ENCODE measurements at places on chromosomes 13 and 19.

DNA sequence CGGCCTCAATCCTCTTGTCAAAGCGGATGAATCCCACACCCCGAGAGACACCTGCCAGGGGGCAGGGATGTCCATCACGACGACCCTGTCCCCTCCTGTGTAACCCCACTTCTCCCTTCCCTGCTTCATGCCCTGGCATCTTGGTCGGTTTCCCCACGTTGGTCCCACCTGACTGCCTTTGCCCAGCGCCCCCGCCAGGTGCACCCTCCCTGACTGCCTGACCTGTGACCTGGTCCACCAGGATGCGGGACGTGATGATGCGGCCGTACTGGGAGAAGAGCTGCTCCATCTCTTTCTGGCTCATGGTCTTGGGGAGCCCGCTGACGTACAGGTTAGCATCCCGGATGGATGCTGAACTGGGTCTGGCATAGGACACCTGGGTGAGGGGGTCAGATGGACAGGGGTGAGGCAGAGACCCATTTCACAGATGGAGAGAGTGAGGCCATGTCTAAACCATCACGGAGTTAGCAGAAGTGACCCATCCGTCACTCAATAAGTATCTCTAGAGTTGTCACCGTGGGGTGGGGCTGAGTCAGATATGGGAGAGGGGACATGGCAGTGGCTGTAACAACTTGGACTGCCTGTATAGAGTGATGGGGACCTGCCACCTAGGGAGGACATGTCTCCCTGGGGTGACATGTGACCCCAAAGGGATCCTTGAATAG lies 22.5 kb downstream of the ELAVL3 start:
- DNase-seq: no peak

GRCh38 chr19:33064458-33064791 lies 263 bp downstream of the RHPN2 start:
- DNase-seq: peak; percentile 47

DNA sequence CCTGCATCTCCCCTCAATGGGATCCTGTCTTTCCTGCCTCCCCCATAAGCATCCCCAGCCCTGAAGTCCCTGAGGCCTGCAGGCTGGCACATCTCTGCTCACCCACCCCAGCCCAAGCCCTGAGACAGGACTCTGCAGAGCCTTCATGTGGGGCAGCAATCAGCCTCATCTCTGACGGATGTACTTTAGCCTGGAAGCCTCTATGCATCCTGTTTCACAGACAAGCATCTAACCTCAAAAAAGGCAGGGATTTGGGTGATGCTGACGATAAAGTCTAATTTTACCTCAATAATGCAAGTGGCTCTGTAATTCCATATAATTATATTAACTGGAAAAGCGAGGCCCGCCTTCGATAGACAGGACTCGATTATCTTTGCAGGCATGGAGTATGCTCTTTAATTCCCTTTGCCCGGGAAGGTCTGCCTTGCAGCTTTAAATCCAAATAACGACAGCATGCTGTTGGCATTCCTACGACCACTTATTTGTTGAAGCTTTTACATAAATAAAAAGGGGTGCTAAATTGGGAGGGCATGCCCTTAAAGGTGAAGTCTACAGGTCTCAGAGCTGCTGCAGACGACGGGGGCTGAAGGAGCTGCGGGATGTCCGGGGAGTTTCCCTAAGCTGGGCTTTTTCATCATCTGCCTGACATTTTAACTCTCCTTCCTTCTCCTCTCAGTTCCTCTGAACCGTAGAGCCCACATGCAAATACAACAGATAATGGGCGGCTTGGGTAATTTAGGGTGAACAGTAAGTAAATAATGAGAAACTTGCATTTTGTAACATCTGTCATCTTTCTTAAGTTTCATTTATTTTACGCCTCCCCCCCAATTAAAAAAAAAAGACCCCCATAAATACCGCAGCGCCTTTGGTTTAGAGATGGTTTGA lies 211.5 kb downstream of the URI1 start:
- DNase-seq: no peak

GRCh38 chr19:10009714-10010224 lies 535 bp downstream of the COL5A3 start:
- DNase-seq: no peak

DNA sequence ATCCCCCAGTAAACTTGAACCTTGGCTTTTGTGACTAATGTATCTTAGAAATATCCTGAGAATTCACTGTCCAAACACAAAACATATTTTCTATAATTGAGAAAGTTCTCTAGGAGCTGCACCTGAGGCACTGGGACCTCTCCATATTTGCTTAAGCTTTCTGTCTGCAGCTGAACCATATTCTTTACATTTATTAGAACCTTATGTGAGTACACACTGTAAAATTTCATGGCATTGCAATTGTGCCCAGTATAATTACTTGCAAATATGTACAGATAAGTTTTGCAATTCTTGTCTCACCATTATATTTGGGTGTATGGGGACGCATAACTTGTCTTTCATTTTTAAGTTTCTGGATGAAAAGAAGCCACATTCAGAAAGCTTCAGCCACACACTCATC lies 280.7 kb upstream of the KLHL1 start:
- no peak for DNase-seq

DNA sequence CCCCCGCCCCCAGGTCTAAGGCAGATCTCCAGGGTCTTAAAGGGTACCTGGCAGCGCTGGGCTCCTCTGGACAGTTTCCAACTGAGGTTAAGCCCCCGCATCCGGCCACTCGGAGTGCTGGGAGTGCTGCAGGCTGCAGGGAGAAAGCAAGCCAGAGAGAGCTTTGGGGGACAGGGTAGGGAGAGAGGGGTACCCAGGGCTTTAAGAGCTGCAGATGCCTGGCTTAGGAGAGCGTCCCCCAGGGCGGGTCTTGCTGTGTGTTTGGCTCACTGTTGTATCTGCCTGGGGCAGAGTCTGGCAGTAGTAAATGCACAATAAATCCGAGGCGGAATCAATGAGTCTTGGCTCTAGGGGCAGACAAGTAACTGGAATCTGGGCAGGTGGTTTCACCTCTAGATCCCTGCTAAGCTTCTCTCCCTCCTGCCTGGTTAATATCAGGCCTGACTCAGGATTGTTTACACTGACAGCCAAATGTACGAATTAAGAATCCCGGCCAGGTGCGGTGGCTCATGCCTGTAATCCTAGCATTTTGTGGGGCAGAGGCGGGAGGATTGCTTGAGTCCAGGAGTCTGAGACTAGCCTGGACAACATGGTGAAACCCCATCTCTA lies 798 bp upstream of the COX6B2 start:
- no peak for DNase-seq

DNA sequence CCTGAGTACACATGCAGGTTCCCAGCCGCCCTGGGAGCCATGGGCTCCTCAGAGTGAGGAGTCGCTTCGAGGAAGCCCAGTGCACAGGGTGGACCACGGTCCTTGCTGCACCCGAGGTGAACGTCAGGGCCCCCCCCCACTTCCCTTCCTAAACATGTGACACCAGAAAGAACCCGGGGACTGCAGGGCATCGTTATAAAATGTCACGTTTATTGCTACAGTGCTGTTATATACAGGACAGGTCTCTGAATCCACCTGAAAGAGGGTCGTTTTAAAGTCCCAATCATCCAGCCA lies 3.8 kb upstream of the UQCR11 start:
- peak; percentile 23 for DNase-seq

DNA sequence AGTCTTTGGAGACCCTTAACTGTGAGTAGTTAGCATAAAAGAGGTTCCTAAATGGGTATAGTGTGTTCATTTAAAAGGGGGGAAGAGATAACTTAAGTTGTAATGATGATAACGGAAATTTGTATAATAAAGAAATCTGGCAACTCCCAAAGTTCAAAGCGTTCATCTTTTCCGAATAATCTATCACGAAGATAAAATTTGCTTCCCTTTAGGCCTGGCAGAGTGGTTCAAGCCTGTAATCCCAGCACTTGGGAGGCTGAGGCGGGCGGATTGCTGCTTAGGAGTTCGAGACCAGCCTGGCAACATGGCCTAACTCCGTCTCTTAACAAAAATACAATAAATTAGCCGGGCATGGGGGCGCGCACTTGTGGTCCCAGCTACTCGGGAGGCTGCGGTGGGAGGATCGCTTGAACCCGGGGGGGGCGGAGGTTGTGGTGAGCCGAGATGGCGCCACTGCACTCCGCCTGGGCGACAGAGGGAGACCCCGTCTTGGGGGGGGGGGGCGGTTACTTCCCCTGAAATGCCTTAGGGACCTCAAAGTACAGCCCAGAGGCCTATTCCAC lies 934 bp downstream of the N4BP2L2 start:
- DNase-seq: peak; percentile 62

GRCh38 chr19:7272856-7273578 lies 21.2 kb downstream of the INSR start:
- DNase-seq: no peak

DNA sequence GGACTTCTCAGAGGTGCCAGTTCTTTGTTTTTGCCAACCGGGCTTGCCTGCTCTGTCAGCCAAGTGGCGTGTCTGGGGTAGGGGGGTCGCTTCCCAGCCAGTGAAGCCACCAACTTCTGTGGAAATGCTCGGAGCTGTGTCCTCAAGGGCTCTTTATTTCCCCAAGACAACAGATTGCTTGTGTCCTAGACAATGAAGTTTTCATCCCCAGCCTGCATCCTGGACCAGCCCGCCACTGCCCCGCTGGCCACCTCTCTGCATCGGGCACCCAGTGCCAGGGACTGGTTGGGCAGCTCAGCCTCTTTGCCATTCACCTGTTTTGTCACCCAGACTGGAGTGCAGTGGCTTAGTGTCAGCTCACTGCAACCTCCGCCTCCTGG lies 3.7 kb downstream of the RAB11B start:
- DNase-seq: no peak

GRCh38 chr19:56949626-56950025 lies 109.1 kb upstream of the PEG3 start:
- DNase-seq: no peak

- no peak for DNase-seq
These were observed 23.0 kb downstream of the GPC6 start for GRCh38 chr13:93249364-93250306.

DNA sequence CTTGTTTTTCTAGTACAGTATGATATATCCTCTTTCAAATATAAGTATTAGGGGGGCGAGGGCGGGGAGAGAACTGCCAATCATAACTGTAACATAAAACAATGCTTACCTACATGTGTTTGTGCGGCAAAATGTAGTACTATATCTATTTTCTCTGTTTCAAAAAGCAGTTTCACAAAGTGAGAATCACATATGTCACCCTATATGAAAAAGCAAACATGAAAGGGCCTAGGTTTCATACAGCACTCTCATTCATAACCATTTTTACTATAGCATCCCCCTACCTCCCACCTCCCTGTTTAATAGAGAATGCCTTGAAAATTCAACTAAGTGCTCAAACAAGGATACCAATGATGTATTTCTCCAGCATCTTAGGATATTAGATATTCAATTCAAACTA lies 5.2 kb downstream of the TGDS start:
- DNase-seq: no peak

DNA sequence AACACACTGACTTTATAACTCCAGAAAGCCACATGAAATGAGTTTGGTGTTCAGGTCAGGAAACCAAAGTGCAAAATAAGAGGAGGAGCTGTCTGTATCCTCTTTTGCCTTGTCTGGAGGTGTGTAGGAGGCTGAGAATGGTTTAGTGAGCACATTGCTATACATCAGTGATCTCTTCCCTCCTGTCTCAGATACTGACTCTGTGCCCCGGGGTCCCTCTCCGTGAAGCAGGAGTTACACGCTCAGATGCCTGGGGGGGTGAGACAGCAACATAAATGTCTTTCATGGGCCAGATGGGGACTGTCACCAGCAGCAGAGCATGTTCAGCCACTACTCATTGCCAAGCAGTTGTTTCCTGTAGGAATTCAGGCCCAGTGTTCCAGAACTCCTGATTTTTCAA lies 285.4 kb downstream of the ATP8A2 start:
- DNase-seq: no peak

- no peak for DNase-seq
These were observed 27.0 kb upstream of the GPR183 start for GRCh38 chr13:99334221-99334620.

DNA sequence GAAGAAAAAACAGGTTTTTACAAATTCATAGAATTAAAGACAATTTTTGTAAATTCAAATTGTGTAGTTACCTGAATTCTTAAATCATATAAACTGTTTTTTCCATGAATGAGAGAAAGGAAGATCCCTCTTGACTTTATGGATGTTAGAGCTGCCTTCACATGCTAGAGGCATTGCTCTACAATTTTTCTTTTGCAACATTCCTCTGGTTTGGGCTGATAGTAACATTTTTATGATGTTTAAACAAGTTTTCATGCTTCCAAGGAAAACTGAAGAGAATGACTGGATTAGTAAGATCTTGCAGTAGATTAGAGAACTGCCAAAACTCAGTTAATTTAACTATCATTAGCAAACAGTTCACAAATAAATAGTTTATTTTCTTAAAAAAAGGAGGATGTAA lies 250.6 kb downstream of the GPC6 start:
- no peak for DNase-seq

- no peak for DNase-seq
These were observed 757 bp downstream of the CCDC124 start for GRCh38 chr19:17933414-17934129.

DNA sequence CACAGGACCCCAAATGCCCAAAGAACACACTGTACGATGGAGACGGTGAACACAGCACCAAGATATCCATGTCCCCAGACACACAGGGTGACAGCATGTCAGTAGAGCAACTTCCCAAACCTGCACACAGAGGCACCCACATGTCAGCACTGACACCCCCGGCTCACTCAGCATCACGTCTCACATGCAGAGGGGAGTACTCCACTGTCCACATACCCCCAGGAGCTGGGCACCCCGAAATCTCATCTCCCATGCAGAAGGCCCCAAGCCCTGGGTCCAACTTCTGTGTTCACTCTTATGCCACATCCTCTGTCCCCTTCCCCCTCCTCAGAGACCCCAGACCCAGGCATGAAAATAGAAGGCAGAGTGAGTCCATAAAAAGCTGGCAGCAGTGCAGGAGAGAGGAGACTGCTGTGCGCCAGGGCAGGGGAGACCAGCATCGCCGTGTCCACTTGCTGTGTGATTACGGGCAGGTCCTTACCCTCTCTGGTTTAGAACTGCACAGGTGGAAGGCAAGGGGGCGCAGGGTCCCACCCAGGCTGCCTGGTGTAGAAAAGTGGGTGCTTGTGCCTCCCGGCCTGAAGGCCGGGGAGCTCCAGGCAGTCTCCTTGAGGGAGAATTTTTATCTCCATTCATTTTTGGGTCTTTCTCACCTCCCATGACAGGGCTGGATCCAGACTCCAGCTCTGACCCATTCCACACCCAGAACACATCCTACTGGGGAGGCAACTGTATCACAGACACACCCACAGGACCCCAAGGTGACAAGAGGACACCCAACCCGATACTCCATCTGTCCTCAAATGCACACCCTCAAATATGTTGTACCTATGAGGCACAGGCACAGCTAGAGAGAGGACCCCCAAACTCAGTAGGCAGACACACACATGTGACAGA lies 17.0 kb downstream of the ERFL start:
- DNase-seq: no peak

GRCh38 chr19:28701491-28701890 lies 511.5 kb downstream of the UQCRFS1 start:
- DNase-seq: no peak

Measured in activated CD4-positive, alpha-beta T cell treated with anti-CD3 and anti-CD28 coated beads for 48 hours (primary cell).